ENCODE measurements at places on chromosomes 12 and 14.

GRCh38 chr14:40576880-40577478, 1029.7 kb upstream of the LRFN5 start:
- no peak for DNase-seq

GRCh38 chr12:21666722-21667121, 9.1 kb upstream of the LDHB start:
- no peak for DNase-seq

DNA sequence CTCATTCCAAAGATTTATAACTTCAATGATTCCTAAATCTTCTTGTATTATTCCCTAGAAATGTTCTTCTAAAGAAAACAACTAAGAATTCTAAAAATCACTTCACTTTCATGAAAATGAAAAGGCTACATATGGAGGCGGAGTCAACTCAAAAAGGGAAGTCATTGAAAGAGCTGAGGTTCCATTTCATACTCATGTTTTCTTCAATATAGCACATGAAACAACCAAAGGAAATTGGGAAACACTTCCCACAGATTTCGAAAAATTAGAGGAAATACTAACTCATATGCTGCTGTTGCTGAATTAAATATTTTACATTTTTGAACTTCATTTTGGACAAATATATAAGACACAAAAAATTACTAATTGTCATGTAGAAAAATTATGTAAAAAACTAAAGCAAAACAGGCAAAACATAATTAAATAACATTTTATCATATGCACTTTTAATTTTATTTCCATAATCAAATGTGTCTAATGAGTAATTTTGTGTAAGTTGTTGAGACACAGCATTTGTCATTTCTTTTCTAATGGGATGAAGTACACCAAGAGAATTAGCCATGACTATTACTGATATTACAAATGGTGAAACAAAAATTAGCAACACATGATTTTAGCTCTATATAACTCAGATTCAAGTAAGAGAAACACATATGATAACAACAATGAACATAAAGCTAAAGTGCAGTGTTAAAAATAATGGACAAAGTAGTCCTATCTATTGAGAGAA, at the start of gene CD163:
TSS of gene CD163 (minus strand) at position 92 of the 730 bp plus-strand sequence. CDS start at position 5, 87 bp downstream.
- DNase-seq = no peak

- no peak for DNase-seq
Observed at GRCh38 chr14:52446355-52446754, 106.0 kb downstream of the TXNDC16 start.

DNA sequence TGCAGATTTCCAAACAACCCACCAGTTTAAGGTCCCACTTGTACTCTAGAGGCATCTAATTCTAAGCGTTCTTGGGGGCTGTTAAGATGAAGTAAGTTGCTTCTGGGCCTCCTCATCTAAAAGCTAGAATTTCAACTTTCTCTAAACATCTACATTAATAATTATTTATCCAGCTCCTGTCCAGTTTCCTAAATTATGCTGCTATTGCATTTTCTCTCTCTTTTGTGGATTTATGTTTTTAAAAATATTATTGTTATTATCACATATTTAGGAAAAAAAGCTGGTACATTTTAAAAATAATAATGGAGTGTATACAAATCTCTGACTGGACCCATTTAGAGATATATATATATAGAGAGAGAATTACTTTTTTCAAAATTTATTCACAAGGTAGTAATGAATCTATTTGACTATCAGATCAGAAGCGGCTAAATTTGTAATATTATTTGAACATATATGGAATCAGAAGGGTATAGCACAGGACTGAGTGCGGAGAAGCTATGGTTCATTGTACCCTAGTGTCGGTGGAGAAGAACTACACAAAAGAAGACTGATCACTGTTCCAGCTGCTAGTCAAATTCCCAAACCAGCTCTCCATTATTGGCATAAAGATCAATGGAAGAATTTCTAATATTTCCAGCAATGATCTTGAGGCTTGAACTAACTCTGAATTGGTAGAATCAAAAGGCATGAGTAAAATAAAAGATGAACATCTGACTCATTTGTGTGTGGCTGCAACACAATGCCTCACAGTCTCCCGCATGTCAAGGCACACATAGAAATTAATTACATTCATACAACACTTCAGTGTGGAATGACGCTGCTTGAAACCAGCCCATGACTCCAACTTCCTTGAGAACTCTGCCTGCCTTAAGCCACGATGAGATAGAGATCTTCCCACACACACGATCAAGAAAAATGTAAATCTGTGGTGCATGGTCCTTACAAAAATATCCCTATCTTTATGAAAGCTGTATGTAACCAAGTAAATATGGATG, 433.4 kb upstream of the OR4E1 start:
- DNase-seq = no peak

DNA sequence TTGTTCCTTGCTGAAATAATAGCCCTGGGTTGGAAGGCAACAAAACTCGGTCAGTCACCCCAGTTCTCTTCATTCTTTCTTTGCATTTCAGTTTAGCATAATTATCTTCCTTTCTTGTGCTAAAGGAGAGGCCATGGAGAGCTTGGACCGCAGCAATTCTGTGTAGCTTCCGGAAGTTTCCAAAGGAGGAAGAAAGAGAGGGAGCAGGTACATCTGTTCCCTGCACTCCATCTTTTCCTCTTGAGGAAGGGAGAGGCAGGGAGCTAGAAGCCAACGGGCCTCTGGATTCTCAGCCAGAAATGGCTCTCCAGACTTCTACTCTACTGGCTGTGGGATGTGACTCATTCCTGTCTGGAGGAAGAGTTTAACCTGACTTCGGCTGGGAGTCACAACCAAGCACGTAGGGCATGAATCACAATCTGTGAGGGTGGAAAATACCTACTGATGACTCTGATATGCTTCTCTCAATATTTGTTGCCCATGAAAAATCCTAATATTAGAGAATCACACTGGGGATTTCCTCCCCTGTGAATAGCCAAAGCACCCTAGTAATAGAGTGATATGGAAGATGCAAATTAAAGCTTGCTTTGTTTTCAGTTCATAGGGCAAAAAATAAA, 17.0 kb downstream of the ANO6 start:
- DNase-seq = no peak

DNA sequence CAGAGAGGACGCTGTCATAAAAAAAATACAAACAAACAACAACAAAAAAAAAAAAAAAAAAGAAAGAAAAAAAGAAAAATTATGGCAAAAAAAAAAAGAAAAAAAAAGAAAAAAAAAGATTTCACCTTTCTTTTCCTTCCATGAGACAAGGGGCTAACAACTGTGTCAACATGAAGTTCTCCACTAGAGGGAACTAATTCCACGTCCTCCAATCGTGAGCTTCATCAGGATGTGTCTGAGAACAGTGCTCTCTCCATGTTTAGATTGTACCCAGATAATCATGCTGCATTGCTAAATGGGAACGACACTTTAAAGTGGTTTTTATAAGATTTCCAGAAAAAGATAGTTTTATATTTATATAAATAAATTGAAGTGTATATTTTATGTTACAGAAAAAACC, 96.2 kb upstream of the PTPRB start:
- DNase-seq = no peak

DNA sequence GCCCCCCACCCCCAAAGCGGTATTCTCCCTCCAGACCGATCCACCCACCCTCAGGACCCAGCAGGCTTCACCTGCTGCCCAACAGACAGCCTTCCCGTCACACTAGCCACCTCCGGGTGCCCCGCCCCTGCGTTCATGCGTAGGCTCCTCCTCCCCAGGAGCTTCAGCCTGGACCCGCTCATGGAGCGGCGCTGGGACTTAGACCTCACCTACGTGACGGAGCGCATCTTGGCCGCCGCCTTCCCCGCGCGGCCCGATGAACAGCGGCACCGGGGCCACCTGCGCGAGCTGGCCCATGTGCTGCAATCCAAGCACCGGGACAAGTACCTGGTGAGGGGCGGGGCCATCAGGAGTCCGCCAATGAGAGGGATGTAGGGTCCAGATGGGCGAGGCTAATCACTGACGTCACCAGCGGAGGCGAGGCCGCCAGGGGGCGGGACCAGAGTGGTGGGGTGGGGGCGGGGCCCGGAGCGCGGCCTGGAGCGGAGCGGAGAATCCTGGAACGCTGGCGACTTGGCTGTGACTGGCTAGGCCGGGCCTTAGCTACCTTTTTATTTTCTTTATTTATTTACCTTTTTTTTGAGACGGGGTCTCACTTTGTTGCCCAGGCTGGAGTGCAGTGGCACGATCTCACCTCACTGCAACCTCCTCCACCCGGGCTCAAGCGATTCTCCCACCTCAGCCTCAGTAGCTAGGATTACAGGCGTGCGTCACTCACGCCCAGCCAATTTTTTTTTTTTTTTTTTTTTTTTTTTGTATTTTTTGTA, 4.4 kb downstream of the TNS2 start:
- peak; percentile 80 for DNase-seq

GRCh38 chr14:35234012-35234805, 58.0 kb upstream of the PSMA6 start:
- DNase-seq = no peak

- no peak for DNase-seq
Observed at GRCh38 chr14:68702135-68702534, 90.7 kb downstream of the ZFP36L1 start.

GRCh38 chr14:43981135-43981768, 525.8 kb downstream of the FSCB start:
- DNase-seq = no peak

- no peak for DNase-seq
Observed at GRCh38 chr12:8449355-8449859, 6.4 kb upstream of the CLEC6A start.

DNA sequence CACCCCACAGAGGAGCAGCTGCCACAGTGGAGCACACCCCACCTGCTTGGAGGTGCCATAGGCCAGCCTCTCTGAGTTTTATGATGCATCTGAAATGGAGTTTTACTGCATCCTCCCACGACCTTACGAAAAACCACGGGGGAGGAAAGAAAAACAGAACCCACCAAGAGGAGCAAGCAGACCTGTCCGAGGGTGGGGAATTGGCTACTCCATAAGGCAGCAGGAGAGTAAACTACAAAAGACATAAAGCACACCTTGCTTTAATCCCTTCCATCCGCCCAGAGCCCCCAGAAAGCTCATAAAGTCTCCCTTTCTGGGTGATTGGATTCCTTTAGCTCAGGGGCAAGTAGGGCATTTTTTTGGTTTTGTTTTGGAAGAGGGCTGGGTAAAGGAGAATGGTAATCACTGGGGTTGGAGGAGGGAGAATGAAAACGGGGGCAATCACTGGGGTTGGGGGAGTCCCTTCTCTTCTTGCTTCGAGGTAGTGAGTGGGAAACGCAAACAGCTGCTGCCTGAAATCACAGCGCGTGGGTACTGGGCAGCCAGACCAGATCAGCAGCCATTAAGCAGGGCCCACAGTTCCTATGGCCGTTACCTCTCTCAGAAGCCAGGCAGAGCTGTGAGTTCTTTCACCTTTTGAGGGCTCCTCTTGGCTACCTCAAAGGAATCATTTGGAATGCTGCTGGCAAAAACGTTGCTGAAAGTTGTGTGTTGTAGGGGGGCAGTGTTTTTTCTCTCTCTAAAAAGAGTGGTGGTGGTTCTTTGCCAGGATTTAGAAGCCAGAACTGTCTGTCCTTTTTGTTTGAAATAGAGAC, 433.6 kb downstream of the ZFP36L1 start:
- DNase-seq = no peak

DNA sequence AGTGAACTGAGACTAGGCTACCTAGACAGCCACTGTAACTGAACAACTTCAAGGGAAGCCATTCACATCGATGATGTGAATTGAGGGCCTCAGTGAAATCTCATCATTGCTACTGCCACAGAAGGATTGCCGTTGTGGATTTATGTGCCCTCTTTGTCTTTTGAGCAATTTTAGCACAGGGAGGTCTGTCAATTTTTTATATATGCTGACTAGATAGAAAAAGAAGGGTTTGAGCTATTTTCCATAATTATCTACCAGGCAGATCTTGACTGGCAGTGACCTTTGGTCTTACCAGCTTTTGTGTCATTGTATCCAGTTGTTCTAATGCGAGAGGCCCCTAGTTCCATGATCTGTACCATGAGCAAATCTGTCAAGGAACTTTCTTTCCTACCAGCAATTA, 179.4 kb downstream of the ERC1 start:
- no peak for DNase-seq

DNA sequence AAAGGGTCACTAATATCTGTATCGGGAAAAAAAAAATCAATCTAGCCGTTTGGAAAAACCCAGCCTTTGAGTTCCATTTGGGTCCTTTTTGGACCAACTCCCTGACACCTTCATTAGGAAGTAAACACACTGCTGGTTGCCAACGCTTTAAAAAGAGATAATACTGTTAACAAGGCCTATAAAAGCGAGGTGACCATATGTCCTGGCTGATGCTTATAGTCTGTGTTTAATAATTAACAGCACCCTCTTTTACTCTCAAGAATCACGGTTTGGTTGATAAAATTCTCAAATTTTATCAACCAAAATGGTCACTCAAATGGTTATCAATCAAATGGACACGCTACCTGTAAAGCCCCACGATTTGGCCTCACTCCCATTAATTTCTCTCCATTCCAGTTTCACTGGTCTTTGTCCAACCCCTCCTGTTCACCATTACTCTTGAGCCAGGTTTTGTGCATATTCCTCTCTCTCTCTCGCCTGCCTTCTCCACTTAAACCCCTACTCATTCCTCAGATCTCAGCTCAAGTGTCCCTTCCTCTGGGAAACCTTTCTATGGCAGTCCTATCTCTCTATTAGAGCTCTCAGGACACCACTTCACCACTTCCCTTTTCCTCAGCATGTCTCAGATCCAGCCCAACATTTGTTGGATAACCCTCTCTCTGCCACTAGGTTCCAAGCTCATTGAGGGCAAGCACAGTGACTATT, 9.5 kb downstream of the BTG1 start:
- DNase-seq = no peak

DNA sequence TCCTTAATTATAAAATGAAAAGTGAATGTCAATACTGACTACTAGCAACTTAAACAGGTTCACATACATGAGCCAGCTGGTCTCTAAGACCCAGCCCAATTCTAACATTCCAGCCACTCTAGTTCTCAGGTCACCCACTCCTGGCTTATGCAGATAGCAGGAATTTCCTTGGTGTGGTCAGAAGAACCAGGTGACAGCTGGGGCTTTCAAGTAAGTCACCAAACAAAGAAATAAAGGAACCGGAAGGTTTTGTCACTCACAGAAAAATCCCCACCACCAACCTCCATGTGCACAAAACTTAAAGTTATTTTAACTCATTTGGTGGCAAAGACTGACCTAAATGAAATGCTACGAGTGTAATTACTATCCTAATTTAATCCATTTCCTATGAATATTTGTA, 129.6 kb upstream of the CDKN3 start:
- no peak for DNase-seq

DNA sequence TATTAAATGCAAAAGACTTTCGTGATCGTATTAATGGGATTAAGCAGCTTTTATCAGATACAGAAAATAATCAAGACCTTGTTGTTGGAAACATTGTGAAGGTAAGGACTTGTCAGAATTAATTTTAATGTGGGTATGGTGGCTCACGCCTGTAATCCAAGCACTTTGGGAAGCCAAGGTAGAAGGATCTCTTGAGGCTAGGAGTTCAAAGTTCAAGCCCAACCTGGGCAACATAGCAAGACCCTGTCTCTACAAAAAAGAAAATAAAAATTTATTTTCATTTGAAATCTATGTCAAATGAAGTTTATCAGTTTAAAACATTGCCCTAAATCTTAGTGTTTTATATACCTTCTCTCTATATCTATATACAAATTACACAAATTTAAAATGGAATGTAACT, 17.2 kb upstream of the PRPF39 start:
- no peak for DNase-seq

Data from activated T-helper 1 cell treated with anti-CD3 and anti-CD28 coated beads, Interleukin-2, amount 50 U/mL, for 16 hours (primary cell).